GM12865 (cell line): ENCODE measurements at places on chromosomes 5 and 9.
A peak's percentile ranks its signal among the peaks of the same experiment; 100 is the strongest.

GRCh38 chr5:167361795-167362194, 929.6 kb upstream of the WWC1 start:
- no peak for DNase-seq

DNA sequence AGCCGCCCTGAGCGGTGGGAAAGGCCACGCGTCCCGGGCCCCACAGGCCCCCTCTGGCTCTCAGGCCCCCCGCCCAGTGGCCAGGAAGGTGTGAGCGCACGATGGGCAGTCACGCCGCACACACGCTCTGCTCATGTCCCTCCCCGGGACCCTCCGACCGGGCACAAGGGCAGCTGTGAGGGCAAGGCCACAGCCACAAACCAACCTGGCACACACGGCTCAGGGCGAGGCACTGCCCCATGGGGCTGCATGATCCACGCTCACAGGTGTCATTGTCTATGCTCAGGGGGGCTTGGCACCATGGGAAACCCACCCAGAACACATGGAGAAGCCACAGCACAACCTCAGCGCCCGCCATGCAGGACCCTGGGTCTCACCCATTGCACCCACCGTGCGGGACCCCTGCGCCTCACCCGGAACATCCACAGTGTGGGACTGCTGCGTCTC, 51.3 kb downstream of the SLC12A7 start:
- no peak for DNase-seq

- peak; percentile 46 for DNase-seq
These were observed 753 bp upstream of the STC2 start for GRCh38 chr5:173328844-173329490.

- DNase-seq: no peak
These were observed 105.7 kb upstream of the SARDH start for GRCh38 chr9:133843751-133844397.

DNA sequence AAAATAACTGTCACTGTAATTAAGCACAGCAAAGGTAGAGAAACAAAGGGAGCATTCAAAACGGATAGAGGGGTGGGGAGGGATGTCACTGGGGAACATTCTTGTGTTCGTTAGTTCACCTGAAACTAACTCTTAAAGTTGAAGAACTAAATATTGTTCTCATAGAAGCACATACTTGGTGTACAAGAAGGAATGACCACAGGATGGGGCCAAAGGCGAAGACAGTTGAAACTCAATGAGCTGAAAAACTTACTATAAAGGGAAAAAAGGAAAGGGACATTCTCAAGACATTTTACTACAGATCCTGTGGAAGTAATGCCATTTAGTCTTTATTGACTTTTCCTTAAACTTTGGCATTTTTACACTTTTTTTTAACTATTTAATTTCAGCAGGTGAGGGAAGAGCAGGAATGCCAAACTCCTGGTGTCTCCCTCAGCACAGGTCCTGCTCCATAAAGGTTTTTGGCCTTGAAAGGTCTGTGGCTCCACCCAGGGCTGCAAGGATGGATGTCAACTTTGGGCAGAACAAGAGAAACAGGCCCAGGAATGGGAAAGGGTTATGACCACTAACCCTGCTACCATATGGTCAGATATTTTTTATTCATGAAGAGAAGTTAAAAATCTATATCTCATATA, 197.6 kb upstream of the RASA1 start:
- peak; percentile 66 for DNase-seq

GRCh38 chr5:40572391-40572790, 107.3 kb upstream of the PTGER4 start:
- DNase-seq: no peak

GRCh38 chr9:10208691-10209069, 404.1 kb downstream of the PTPRD start:
- no peak for DNase-seq

GRCh38 chr9:136853596-136854112, 1.5 kb downstream of the MAMDC4 start:
- DNase-seq: peak; percentile 66

DNA sequence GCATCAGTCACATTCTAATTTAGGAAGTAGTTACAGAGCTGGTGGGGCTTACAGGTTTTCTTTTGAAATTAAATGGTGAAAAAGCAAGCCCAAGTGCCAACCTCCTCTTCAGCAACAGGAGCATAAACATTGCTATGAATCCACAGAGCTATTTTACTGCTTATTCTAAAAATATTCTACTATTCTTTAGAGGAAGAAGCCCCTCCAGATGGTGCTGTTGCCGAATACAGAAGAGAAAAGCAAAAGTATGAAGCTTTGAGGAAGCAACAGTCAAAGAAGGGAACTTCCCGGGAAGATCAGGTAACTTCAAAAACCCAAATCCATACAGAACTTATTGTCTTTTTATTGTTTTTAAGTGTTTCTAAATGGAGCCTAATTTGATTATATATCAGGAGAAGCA, 202.8 kb downstream of the CWC27 start:
- DNase-seq: peak; percentile 1

GRCh38 chr5:79062436-79062835, 7.0 kb downstream of the DMGDH start:
- DNase-seq: no peak

DNA sequence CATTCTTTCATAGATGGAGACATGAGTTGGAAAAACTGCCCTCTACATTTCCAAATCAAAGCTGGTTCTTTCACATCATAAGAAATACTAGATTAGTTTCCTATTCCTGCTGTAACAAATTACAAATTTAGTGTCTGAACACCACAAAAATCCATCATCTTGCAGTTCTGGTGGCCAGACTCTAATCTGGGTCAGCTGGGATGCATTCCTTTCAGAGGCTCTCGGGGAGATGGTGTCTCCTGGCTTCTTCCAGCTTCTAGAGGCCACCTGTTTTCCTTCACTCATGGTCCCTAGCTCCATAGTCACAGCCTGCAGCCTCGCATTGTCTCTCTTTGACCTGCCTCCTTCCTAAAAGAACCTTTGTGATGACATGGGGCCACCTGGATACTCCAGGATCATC, 65.2 kb downstream of the RETREG1 start:
- no peak for DNase-seq
